ENCODE measurements at places on chromosomes 1 and 21.

GRCh38 chr1:229428256-229428655 is 5.6 kb downstream of the ACTA1 start:
- DNase-seq, result no peak

DNA sequence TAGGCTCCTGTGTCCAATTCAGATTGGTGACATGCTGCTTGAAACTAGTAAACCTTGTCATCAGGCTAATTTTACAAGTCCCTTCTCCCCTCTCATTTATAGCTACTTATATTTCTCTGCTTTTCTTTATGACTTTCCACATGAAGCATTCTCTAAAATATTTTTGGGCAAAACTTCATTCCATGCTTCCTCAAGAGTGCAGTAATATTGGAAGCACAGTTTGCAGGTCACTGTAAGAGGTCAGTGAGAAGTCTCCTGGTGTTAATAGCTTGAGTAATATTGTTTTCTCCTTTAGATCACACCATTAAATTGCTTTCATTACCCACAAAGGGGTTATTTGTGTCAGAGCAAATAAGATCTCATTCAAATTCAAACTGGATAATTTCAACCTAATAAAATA is 46.6 kb downstream of the LPAR3 start:
- DNase-seq, result no peak

GRCh38 chr1:15110128-15110866 is 43.2 kb upstream of the TMEM51 start:
- no peak for DNase-seq

DNA sequence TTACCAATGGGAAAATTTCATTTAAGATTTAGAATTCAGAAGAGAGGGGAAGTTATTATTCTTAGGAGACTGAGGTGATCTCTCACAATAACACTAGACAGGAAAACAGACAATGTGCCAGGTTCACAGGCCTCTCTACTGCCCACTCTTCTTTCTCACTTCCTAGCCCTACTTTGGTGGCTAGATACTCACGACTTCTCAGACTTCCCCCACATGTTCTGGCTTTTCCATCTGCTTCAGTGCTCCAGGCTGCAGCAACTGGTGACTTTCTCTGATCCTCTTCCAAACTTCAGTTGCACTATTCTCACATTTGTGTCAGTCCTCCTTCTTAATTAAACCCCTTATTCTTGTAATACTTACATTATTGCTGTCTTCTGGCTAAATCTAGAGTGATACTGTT is 208.7 kb upstream of the KCTD3 start:
- no peak for DNase-seq

DNA sequence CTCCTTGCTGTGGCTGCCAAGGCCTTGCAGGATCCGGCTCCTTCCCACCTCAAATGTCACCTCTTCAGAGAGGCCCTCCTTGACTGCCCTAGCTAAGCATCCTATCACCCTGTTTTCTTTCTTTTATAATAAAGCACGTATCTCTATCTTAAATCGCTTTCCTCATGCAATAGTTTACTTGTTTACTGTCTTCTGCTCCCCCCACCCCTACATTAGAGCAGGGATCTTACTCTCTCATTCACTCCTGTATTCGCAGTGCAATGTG is 36.4 kb downstream of the MYOM3 start:
- DNase-seq, result no peak

DNA sequence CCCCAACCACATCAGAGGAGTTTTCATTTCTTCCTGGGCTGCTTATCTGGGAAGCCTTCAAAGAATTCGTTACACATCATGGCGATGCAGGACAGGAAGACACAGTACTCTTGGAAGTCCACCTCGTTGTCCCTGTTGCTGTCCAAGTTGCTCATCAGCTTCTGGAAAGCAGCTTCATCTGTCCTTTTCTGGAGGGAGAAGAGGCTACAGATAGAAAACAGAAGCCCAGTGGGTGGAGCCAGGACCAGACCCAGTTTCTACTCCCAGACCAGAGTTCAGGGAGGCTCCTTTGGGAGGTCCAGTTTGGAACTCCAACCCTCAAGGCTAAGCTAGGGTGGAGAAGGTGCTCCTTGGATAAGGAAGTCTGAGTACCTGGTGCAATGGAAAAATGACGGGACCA is 1.9 kb downstream of the S100A4 start:
- DNase-seq, result no peak

DNA sequence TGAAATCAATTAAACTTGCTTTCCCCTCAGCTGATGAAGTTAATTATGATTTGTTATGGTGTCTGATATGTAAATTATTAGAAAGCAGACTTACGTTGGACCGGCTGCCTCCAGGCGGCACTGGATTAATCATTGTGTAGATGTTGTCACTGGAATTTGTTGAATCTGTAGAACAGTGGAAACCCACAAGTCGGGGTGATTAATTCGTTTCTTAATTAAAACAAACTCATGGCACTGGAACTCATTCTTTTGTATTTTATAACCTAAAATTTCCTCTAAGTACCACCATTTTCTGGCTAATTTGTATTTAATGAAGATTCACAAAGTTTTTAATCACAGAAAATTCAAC is 39.0 kb downstream of the MRPL37 start:
- no peak for DNase-seq

- DNase-seq, result no peak
Observed at GRCh38 chr1:206792939-206793607, 20.8 kb upstream of the IL10 start.

DNA sequence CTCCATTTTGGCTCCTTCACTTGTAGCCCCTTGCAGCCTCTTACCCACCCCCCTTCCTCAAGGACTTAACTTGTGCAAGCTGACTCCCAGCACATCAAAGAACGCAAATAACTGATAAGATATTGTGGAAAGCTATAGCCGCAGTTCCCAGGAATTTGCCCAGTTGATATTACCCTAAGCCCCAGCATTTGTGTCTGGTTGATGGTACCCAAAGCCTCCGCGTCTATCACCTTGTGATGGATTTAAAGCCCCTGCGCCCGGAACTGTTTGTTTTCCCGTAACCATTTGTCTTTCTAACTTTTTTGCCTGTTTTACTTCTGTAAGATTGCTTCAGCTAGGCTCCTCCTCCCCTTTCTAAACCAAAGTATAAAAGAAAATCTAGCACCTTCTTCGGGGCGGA is 5.9 kb downstream of the YARS1 start:
- no peak for DNase-seq

DNA sequence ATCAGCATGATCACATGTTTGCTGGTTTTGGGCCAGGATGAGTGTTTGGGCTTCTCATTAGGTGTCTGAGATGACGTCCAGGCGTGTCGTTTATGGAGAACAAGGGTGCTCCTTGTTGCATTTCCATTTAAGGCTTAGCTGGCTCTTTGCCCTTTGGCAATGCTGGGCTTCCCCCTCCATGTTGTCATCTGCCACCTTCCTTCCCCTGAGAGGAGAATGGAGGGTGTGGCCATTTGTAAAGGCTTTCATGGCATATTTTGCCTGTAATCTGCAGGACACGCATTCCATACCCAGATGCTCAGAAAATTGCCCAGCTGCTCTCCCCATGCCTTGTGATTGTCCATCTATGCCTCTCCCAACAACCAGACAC is 27.7 kb downstream of the PKP1 start:
- no peak for DNase-seq

GRCh38 chr1:158969855-158970254 is 38.5 kb downstream of the PYHIN1 start:
- DNase-seq, result no peak

DNA sequence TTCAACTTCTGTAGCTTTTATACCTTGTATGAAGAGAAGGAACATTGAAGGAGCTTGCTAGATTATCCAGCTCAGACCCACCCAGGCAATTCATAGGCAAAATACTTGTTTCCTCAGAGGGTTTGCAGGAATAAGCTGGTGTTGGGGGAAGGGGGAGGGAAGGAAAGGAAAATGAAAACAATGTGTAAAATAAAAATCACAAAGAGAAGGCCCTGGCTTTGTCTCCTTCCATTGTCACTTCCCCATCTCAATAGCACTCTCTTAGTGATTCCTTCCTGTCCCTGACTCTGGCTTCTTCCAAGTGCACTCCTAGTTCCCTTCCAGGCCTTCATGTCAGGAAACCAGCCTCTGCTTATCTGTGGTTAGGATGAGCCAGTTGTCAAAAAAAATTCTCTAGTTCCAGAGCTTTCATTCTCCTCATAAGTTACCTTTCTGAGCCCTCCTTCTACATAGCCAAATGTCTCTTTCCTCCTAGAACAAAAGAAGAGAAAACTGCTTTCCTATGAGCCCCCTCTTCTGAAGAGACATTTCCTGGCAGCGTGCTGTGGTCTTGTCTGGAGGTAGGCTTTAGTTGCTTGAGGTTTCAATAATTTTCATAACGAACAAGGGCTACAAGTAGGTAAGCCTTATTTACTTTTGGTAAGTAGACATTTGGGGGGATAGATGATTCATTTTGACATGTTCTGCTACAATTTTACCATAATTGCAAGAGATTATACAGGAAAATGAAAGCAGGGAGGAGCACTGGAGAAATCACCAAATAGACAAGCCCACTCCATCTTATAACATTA is 45.7 kb downstream of the FASLG start:
- no peak for DNase-seq

GRCh38 chr1:101438359-101438758 is 201.5 kb downstream of the S1PR1 start:
- no peak for DNase-seq

GRCh38 chr1:44282704-44283426 is 69.6 kb downstream of the DMAP1 start:
- no peak for DNase-seq

GRCh38 chr1:1324084-1324523 is 356 bp downstream of the INTS11 start:
- no peak for DNase-seq

- DNase-seq, result no peak
Observed at GRCh38 chr1:109631513-109632505, 12.2 kb downstream of the AMPD2 start.

GRCh38 chr1:21532992-21533534 is 23.8 kb downstream of the ALPL start:
- DNase-seq, result no peak

GRCh38 chr1:204446413-204447111 is 34.9 kb upstream of the PPP1R15B start:
- DNase-seq, result peak; percentile 95

GRCh38 chr21:39430457-39430856 is 15.1 kb downstream of the LCA5L start:
- DNase-seq, result no peak

DNA sequence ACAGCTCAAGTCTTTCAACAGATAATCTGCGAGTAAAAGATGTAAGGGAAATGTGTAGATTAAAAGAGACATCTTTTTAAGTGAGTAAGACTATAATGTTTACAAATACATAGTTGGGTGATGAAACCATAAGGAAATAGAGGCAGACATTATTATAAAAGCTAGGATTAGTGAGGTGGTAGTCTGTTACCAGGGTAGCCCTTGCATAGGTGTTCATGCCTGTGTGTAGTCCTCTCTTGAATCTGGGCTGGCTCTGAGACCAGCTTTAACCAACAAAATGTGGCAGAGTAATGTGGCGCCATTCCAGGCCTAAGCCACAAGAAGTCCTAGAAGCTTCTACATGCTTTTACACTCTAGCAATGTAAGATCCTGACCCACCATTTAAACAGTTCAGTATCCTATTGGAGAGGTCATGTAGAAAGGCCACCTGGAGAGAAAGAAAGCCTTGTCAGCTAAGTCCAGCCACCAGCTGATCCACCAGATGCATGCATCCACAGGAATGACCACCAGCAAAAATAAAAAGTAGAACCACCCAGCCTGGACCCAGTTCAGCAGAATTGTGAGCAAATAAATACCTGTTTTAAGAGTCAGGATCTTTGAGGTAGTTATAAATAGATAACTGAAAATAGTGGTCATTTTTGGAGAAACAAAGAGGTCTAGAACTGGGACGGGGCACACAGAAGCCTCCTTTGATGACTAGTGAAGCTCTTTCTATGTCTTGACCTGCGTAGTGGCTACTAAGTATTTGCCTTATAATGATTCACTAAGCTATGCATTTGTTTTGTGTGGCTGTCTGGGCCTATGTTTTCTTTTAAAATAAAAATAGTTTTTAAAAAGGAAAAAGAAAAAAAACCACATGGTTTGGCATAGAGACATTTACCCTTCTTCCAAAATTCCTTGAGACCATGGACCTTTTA is 8.1 kb downstream of the NIBAN1 start:
- DNase-seq, result no peak

DNA sequence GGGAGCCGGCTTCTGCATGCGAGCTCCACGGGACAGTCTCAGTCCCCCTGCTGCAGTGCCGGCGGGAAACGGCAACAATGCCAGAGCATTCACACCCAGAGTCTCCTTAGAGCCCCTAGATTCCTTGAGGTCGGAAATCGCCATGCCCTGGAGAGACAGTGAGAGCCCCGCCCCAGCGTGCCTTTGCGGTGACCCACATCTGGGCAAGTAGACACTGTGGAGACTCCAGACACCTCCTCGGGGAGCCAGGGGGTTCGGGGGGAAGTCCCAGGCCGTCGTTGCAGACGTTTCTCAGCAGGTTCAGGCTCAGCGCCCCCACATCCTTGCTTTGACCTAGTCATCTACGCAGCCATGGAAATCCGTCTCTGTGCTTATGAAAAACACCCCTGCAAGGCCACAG is 81.3 kb upstream of the ARHGEF16 start:
- DNase-seq, result no peak

DNA sequence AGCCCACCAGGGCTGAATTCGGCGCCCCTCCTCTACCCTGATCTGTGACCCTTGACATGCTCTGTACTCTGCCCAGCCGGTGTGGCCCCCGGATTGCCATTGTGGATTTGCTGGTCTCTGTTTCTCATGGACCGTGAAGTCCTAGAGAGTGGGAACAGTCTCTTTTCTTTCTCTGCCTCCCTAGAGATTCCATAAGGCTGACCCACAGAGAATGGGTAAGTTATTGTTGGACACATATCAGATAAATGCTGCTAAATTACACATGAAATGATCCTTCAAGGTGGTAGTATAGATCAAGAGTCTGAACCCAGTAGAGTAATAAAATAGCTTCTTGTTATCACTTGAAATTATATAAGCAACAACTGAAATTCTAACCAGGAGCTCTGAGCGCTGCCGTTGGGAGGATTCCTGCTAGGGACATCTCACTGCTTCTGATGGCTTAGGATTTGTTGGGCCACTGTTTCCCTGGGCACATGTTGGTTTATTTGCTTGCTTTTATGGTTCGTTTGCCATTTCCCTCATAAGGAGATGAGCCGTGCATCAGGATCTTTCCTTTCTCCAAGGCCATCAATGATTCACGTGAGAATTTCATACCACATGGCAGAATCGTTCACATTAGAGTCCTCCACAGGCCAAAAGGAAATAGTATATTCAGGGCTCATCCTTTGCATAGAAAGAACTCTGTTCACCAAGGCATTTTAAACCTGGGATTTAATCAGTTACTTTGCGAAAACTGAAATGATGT is 111.9 kb downstream of the ZBTB18 start:
- DNase-seq, result no peak

Measured in NCI-H1417 treated with DMSO at 0.1 percent for 48 hours (cell line).